Stimulated activated CD8-positive, alpha-beta memory T cell treated with anti-CD3 and anti-CD28 coated beads, Interleukin-7, amount 100 ng/mL, for 4 hours (primary cell): ENCODE measurements at places on chromosomes 7 and 10.

GRCh38 chr7:141462958-141463357 lies 88.3 kb upstream of the AGK start:
- DNase-seq: no peak

GRCh38 chr7:137634356-137634755 lies 212.4 kb downstream of the DGKI start:
- DNase-seq: no peak

DNA sequence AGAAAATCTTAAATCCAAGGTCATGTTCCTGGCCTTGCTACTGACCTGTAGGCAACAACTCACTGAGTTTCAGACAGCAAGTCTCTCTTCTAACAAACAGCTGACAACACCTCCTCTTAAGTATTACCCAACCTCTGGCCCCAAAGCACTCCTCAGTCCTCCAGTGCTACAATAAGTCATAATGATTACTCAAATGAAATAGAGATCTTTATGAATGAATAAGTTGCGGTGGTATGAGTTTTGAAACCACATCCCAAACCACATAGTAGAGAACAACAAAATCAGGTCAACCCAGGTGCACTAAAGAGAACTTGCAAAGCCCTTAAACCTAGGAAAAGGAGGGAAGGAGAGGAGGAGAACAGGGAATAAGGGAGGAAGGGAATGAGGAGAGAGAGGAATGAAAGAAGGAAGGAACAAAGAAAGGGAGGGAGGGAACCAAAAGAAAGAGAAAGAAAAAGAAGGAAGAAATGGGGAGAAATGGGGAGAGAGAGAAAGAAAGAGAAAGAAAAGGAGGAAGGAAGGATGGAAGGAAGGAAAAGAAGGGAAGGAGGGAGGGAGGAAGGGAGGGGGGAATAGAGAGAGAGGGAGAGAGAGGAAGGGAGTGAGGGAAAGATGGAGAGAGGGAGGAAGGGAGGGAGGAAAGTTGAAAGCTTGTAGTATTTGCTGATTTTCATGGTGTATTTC lies 142.8 kb upstream of the CALCR start:
- DNase-seq: no peak

GRCh38 chr10:50968386-50969091 lies 83.1 kb upstream of the A1CF start:
- DNase-seq: no peak

- DNase-seq: no peak
These were observed 52.1 kb downstream of the MPP7 start for GRCh38 chr10:28250782-28251181.

DNA sequence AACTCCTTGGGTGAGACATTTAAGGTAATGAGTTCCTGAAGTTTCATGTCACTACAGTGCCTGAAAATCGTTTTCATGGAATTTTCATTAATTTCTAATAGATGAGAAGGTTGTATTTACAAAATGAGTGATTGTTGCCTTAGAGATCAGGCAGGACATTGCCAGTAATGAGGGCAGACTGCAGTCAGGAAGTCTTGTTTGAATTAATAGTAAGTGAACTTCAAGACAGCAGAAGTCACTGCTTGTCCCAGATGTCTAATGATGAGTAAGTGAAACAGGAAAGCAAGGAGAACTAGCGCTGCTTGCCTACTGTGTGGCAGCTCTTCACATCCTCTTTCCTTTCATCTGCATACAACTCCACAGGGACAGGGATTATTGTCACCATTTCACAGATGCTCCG lies 237.4 kb downstream of the BAMBI start:
- DNase-seq: no peak

GRCh38 chr10:1559761-1560160 lies 177.6 kb downstream of the ADARB2 start:
- no peak for DNase-seq

DNA sequence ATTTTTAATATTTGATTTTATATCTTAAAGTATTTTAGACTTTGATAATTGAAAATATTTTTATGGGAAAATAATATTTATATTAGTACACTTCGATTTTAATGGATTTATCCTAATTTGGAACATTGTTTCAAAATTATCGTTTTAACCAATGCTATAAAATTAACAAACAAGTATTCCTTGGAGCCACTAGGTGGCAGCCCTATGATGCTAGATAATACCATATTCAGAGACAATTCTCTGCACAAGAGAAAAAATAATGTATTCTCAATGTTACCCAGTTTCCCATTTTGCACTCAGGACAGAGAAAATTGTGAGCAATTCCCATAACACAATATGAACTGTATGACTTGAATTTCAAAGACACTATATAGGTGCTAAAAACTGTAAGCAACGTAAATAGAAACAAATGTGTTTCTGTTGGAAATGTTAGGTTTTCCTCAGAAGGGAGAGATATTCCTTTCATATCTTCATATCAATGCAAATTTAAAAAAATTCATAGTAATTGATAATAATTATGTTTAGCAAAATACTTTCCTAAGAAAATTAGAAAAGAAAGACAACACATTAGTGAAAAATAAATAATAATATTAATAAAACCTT lies 237.8 kb downstream of the SEMA3E start:
- DNase-seq: no peak

GRCh38 chr10:113381981-113382509 lies 170.8 kb upstream of the HABP2 start:
- no peak for DNase-seq

DNA sequence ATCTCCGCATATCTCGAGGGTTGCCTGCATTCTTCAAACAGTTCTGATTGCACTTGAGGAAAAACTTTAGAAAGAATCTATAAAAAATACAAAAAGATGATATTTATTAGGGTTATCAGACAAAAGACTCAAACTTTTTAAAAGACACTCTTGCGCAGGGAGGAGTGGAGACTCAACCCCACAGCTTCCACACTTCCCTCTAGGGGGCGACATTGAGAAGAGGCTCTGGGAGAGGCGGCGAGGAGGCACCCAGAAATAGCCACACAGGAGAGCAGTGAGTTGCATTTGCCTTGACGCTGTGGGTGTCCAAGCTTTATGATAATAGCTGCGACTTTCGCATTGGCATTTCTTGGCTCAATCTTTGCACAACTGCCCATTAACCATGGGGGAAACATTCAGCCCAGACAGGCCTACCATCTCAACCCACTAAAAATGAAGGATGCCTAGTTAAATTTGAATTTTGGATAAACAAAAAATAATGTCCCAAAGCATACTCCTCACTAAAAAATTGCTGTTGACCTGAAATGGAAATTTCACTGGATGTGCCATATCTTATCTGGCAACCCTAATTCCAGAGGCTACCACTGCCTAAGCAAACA lies 86.2 kb downstream of the EBF3 start:
- DNase-seq: peak; percentile 3

- DNase-seq: no peak
These were observed 24.8 kb downstream of the OR9A2 start for GRCh38 chr7:143002106-143002505.

GRCh38 chr7:137017221-137017620 lies 148.8 kb downstream of the CHRM2 start:
- no peak for DNase-seq

GRCh38 chr10:132904181-132904813 lies 38.1 kb downstream of the CFAP46 start:
- peak; percentile 3 for DNase-seq

- DNase-seq: no peak
These were observed 46.5 kb downstream of the COL17A1 start for GRCh38 chr10:104038958-104039752.

DNA sequence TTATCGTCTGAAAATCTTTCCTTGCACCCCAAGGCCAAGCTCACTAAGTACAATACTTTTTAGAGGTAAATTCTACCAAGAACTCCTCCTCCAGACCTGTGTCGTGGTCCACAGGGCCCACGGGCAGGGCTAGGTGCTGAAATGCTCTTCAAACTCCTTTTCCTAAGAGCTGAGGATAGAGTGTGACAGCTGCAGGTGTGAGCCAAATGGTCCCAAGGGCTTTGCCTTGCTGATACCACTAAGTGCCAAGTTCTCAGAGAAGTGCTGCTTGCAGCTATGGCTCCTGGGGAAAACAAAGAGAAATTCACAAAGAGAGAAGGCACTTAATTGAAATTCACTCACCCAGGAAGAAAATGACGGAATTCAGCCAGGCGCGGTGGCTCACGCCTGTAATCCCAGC lies 868.9 kb upstream of the AUTS2 start:
- no peak for DNase-seq

- no peak for DNase-seq
These were observed 64.0 kb downstream of the CSGALNACT2 start for GRCh38 chr10:43202224-43202656.

- DNase-seq: no peak
These were observed 12.3 kb upstream of the ACSM6 start for GRCh38 chr10:95181726-95182125.

DNA sequence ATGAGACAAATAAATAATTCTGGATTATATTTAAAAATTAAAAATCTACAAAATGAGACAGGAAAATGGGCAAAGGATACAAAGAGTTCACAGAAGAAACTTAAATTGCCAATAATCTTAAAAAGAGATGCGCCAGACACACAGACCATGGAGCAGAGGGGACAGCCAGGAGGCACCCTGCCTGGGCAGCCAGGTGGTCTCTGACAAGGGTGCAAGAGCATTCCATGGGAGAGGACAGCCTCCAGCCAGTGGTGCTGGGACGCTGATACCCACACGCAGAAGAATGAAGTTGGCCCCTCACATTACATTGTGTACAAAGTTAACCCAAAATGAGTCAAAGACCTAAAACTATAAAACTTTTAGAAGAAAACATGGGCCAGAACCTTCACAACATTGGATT lies 106.3 kb downstream of the NKX6-2 start:
- no peak for DNase-seq

DNA sequence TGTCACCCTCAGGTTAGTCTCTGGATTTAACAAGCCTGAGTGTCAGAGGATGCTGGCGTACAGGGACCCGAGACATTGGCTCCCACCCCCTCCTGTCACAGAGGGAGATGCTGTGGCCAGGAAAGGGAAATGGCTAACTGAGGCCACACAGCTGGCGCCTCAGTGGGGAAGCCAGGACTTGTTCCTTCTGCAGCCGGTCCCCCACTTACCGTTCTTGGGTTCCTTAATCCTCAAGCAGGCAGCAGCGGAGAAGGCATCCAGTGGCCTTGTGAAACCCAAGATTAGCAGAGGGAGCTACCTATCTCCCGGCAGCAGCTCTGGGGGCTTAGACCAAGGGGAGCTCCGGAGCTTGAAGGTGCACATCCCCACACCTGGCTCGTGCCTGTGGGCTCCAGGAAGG lies 65.4 kb downstream of the NEURL1 start:
- no peak for DNase-seq

DNA sequence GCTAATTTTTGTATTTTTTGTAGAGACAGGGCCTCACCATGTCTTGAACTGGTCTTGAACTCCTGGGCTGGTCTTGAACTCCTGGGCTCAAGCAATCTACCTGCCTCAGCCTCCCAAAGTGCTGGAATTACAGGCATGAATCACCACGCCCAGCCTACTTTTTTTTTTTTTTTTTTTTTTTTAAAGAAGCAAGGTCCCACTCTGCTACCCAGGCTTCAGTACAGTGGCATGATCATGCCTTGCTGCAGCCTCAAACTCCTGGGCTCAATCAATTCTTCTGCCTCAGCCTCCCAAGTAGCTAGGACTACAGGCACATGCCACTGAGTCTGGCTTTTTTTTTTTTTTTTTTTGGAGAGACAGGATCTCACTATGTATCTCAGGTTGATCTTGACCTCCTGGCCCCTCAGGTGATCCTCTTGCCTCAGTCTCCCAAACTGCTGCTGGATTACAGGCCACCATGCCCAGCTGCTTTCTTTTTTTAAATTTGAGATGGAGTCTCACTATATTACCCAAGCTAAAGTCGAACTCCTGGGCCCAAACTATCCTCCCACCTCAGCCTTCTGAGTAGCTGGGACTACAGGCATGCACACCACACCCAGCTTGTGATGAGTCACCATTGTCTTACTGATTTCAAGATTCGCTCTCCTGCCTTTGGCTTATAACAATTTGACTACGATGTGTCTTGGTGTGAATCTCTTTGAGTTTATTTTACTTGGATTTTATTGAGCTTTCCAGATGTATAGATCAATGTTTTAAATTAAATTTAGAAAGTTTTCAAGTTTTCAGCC lies 9.0 kb downstream of the RPEL1 start:
- DNase-seq: no peak

GRCh38 chr10:75239096-75239790 lies 3.5 kb upstream of the COMTD1 start:
- DNase-seq: no peak

GRCh38 chr10:1186683-1186990 lies 130.5 kb downstream of the WDR37 start:
- DNase-seq: no peak

DNA sequence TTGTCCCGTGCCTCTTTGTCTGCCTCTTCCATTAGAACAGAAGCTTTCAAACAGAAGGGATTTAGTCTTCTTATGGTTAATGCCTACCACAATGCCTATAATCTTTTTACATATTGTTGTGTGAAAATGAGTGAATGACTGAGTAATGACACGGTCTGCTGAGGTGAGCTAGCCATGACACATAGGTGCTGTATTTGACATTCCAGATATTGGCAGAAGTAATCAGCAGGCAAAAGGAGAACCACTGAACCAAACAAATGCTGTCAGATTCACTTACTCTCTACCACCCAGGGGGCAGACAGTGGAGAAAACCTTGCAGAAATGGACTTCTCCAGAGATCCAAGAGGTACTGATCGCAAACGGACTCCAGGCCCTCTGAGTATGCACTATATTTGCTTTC lies 377.2 kb upstream of the VWC2 start:
- DNase-seq: no peak

DNA sequence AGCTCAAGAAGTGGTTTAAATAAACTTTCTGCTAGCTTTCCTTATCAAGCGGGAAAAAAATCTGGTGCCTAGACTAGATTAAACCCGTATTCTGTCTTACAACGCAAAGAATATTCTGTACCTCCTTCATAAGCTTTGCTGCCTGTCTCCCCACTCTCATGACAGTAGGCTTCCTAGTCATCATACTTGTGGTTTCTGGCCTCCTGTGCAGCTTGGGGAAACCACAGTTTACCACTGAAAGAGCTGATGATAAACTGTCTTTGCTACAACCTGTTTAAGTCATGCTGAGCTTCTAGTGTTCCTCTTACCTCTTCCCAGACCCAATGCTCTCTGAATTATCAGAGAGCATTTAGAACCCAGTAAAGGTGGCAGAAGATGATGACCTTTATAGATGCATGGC lies 55.0 kb downstream of the PODXL start:
- DNase-seq: peak; percentile 26

DNA sequence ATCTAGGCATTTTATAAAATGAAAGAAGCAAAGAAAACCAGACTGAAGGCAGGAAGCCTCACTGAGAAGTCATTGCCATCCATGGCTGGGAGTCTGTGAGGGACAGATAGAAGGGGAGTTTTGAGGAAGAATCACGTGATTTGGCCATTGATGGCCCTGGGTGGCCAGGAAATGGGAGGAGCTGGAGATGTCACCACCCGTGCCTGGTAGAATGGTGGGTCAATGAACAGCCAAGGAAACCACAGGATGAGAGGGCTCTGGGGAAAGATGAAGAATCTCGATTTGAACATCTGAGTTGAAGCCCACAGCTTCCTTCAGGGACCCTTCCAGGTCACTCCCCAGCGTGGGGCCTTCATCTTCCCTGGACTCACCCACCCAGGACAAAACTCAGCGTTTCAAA lies 103.3 kb upstream of the CHST15 start:
- no peak for DNase-seq

DNA sequence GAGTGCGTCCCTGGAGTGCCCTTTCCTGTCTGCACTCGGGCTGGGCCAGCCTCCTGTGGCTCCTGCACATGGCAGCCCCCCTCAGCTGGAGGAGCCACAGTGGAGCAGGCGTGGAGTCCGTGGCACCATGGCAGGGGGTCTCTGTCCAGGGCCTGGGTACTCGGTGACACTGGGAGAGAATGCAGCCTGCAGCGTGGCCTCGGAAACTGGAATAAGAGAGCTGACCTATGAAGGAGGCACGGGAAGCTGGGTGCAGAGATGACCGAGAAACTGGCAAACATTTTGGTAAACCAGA lies 25.8 kb upstream of the WDFY4 start:
- no peak for DNase-seq
